ENCODE measurements at places on chromosomes 5 and 9. TPM values are rescaled to one million over a fixed set of nuclear protein-coding genes. Genes with fewer than 3 reads are reported as not detected.

Gene ANKRD20A1
- total RNA-seq = not detected

Gene IDNK
- 5.2 TPM for total RNA-seq

Gene OTP
- not detected for total RNA-seq

Gene ZNF354C
- 6.1 TPM for total RNA-seq

Gene NDST1
- 3.2 TPM for total RNA-seq

Gene LMNB1
- total RNA-seq = 176 TPM

Gene BTNL8
- not detected for total RNA-seq

Gene NAIP
- 1.6 TPM for total RNA-seq

Gene SLC34A1
- not detected for total RNA-seq

Gene GLRA1
- not detected for total RNA-seq

Measured in activated CD8-positive, alpha-beta memory T cell treated with anti-CD3 and anti-CD28 coated beads for 36 hours (primary cell).